ENCODE measurements at places on chromosomes 7 and 10. TPM values are rescaled to one million over a fixed set of nuclear protein-coding genes. Genes with fewer than 3 reads are reported as not detected.

The AQP1 gene
- 0.25 TPM for total RNA-seq

The CADPS2 gene
- not detected for total RNA-seq

The COBL gene
- not detected for total RNA-seq

The CALML5 gene
- total RNA-seq, result not detected

The PRRT4 gene
- total RNA-seq, result 0.27 TPM

The KLLN gene
- 1.0 TPM for total RNA-seq

The RAB11FIP2 gene
- 9.1 TPM for total RNA-seq

The THNSL1 gene
- 9.8 TPM for total RNA-seq

The TYSND1 gene
- total RNA-seq, result 15.1 TPM

The ATXN7L1 gene
- 4.3 TPM for total RNA-seq

All from activated CD8-positive, alpha-beta memory T cell treated with anti-CD3 and anti-CD28 coated beads for 36 hours (primary cell).